Activated CD4-positive, alpha-beta memory T cell treated with anti-CD3 and anti-CD28 coated beads for 36 hours (primary cell): ENCODE measurements at places on chromosomes 1 and 21.

DNA sequence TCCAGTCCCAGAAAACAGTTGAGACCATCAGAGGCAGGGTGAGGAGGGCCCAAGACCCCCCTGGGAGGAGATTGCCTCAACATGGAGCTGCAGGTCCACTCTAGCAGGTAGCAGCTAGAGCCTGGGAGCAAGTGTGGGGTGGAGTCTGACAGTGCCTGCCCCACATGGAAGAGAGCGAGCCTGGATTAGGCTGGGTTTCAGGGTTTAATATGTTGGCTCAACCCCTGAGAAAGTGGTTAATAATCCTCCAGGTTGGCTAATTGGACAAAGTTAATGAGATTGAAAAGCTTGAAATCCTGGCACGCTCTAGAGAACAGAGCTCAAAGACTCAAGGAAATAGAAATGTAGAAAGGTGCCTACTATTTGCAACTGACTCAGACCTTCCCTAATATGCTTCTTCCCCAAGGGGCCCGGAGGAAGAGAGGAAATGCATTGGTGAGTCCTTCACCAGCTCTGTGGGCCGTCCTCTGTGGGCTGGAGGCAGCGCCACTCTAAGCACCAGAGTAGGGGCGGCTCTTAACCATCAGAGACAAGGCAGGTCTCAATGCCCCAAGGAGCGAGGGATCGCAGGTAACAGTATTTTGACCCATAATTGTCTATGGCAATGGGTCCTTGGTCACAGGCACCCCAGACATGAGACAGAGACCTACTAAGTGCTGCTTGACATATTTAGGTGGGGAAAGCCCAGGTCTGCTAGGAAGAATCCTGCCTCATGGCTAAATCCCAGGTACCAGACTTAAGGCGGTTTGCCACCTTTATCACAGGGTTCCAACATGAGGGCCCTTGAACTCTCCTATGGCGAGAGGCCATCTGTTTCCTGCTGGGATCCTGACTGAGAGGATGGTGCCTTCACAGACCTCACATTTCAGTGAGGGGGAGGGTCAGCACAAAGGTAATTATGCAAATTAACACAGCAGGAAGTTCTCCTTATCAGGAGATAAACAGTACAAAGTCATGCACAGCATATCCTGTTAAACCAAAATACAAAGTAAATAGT is 33.8 kb downstream of the RSPH1 start:
- peak; percentile 12 for DNase-seq
- H3K4me1 ChIP-seq = peaks cover 48% of the 10 kb centered on the region
- no peaks in the 10 kb centered on the region for H3K36me3 ChIP-seq
- H3K27ac ChIP-seq = no peak overlapping the region
- H3K27me3 ChIP-seq = no peaks in the 10 kb centered on the region

DNA sequence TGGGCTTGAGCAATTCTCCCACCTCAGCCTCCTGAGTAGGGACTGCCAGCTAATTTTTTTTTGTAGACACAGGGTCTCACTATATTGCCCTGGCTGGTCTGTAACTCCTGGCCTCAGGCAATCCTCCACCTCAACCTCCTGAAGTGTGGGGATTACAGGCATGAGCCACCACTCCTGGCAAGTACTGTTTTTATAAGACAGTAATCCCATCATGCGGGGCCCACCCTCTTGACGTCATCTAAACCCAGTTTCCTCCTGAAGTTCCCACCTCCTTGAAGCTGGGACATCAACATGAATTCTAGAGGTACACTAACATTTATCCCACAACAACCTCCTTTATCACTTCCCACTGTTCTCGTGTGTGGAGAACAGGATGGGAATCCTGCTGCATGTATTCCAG is 104.7 kb downstream of the SPATA46 start:
- no peak overlapping the region for H3K27ac ChIP-seq
- H3K27me3 ChIP-seq = peaks cover under 1% of the 10 kb centered on the region
- H3K4me1 ChIP-seq = no peaks in the 10 kb centered on the region
- no peaks in the 10 kb centered on the region for H3K36me3 ChIP-seq
- no peak overlapping the region for H3K4me3 ChIP-seq
- no peak for DNase-seq

DNA sequence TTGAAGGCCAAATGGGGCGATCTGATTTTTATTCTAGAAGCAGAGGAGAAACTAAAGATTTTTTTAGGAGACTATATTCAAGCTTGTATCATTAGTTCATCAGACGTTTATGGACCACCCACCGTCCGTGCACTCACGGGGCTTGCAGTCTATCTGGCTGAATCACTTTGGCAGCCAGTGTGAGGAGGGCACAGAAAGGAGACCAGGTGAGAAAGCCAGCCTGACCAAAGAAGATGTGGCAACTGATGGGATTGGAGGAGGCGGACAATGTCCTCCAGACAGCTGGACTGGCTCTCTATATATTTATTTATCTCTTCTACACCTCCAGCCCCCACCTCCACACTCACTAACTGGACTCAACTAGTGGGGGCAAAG is 822 bp upstream of the ELOVL1 start:
- H3K27me3 ChIP-seq = no peaks in the 10 kb centered on the region
- peak overlapping the region; percentile 91 for H3K4me3 ChIP-seq

DNA sequence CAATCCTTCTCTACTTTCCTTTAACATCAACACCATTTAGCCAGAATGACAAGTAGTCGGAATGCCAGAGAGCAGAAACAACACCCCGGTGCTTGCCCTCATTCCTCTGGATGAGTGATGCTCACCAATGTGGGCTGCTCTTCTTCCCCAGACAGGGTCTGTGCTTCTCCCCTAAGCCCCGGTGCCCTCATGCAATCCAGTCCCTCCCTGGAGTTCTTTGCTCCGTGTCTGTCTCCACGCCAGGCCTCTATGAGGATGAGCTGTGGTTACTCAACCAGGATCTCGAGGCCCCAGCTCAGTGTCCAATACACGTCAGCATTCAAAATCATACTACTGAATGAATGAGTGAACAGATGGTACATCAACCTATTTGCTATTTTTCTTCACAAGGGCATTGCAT is 29.7 kb upstream of the PDE9A start:
- no peak overlapping the region for H3K27ac ChIP-seq
- no peaks in the 10 kb centered on the region for H3K36me3 ChIP-seq
- H3K27me3 ChIP-seq = peaks cover 5% of the 10 kb centered on the region
- no peak overlapping the region for H3K4me3 ChIP-seq
- H3K4me1 ChIP-seq = no peaks in the 10 kb centered on the region

- H3K4me3 ChIP-seq = no peak overlapping the region
- DNase-seq = no peak
- H3K36me3 ChIP-seq = no peaks in the 10 kb centered on the region
- no peaks in the 10 kb centered on the region for H3K27me3 ChIP-seq
Measured at GRCh38 chr1:100343897-100344296, 8.4 kb upstream of the CDC14A start.

GRCh38 chr1:87968197-87968955 is 639.7 kb downstream of the LMO4 start:
- no peak overlapping the region for H3K27ac ChIP-seq
- no peak overlapping the region for H3K4me3 ChIP-seq
- peaks cover 1% of the 10 kb centered on the region for H3K27me3 ChIP-seq
- DNase-seq = no peak

- no peaks in the 10 kb centered on the region for H3K4me1 ChIP-seq
- DNase-seq = no peak
- no peak overlapping the region for H3K4me3 ChIP-seq
- peaks cover 25% of the 10 kb centered on the region for H3K27me3 ChIP-seq
Measured at GRCh38 chr1:6930732-6931300, 145.6 kb downstream of the CAMTA1 start.

DNA sequence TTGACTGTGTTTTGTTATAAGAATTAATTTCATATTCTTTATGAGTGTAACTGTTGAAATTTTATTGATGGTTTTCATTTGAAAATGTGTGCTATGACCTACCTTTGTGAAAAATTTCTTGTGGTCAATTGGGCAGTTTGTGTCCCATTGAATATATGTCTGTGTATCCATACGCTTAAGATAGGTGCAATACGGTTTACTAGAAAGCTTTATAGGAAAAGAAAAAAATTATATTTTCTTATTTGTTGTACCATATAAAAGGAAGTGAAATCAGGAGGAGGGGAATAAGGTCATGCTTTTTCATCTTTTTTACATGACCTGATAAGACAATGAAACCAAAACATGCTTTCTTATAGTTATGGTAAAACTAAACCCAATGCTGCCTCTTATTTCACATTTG is 807.7 kb downstream of the USP25 start:
- no peaks in the 10 kb centered on the region for H3K27me3 ChIP-seq
- H3K4me1 ChIP-seq = no peaks in the 10 kb centered on the region
- DNase-seq = no peak
- no peak overlapping the region for H3K27ac ChIP-seq
- no peak overlapping the region for H3K4me3 ChIP-seq

GRCh38 chr1:151981178-151981525 is 12.5 kb downstream of the S100A10 start:
- DNase-seq = no peak
- H3K27me3 ChIP-seq = no peaks in the 10 kb centered on the region
- H3K4me1 ChIP-seq = peaks cover 46% of the 10 kb centered on the region
- no peak overlapping the region for H3K27ac ChIP-seq
- peaks cover 40% of the 10 kb centered on the region for H3K36me3 ChIP-seq

DNA sequence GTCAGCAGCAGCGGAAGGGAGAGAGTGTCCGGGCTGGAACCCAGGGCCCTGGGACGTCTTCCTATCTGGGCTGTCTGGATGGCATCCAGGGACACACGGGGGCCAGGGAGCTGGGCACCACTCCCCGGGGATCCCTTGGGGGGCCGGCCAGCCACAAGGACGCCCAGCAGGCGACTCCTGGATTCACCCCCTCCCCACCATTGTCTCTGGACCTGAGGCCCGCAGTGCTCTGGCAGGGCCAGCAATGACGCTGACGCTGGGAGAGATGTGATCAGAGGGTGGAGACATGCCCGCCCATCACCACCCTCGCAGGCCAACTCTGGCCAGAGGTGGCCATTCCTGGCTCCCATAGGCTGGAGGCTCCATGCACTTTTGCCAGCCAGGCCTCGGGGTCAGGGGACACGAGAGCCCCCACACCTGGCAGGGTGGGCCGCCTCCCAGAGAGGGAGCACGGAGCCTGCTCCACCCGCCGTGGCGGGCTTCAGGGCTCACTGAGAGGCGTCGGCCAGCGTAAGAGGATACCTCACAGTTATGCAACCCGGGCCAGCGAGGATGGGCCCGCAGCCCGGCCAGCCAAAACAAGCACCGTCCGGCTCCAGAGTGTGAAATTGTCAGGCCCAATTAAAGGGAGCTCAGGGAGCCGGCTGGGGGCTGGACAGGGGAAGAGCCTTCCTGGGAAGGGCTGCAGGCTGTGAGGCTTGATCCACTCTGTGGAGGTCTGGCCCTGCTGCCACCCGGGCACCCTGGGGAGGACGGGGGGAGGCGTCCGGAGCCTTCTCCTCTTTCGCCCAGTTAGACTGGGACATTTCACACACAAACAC is 10.3 kb downstream of the ACTRT2 start:
- H3K27me3 ChIP-seq = no peaks in the 10 kb centered on the region
- no peak overlapping the region for H3K4me3 ChIP-seq
- H3K27ac ChIP-seq = no peak overlapping the region
- H3K36me3 ChIP-seq = no peaks in the 10 kb centered on the region

- H3K27me3 ChIP-seq = no peaks in the 10 kb centered on the region
- peaks cover 93% of the 10 kb centered on the region for H3K4me1 ChIP-seq
- peak; percentile 36 for DNase-seq
Measured at GRCh38 chr21:42232176-42232825, 13.4 kb downstream of the ABCG1 start.

- no peak overlapping the region for H3K4me3 ChIP-seq
- no peaks in the 10 kb centered on the region for H3K27me3 ChIP-seq
- no peak for DNase-seq
- no peaks in the 10 kb centered on the region for H3K36me3 ChIP-seq
- H3K4me1 ChIP-seq = peaks cover 13% of the 10 kb centered on the region
- H3K27ac ChIP-seq = no peak overlapping the region
Measured at GRCh38 chr1:67700220-67700619, 15.2 kb downstream of the GADD45A start.

DNA sequence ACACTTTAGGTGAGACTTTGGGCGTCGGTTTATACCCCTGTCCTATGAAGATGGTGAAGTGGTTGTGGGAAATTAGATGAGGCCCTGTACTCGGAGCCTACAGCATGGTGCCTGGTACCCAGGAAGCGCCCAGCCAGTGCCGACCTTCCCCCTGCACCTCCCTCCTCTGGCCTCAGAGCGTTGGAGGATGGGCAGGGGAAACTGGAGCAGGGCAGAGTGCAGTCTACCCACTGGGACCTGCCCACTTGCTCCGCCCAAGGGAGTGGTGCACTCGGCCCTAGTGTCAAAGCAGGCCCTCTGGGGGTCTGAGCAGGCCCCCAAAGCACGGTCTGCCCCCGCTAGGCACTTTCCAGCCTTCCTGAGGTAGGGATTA is 13.0 kb upstream of the TTC22 start:
- H3K27ac ChIP-seq = no peak overlapping the region
- H3K27me3 ChIP-seq = peaks cover 2% of the 10 kb centered on the region
- no peak for DNase-seq
- H3K36me3 ChIP-seq = no peaks in the 10 kb centered on the region
- H3K4me3 ChIP-seq = no peak overlapping the region

- H3K27me3 ChIP-seq = peaks cover 4% of the 10 kb centered on the region
- no peaks in the 10 kb centered on the region for H3K36me3 ChIP-seq
- no peak overlapping the region for H3K4me3 ChIP-seq
- H3K27ac ChIP-seq = no peak overlapping the region
- H3K4me1 ChIP-seq = no peaks in the 10 kb centered on the region
Measured at GRCh38 chr1:74522148-74522547, 9.7 kb upstream of the LRRC53 start.

DNA sequence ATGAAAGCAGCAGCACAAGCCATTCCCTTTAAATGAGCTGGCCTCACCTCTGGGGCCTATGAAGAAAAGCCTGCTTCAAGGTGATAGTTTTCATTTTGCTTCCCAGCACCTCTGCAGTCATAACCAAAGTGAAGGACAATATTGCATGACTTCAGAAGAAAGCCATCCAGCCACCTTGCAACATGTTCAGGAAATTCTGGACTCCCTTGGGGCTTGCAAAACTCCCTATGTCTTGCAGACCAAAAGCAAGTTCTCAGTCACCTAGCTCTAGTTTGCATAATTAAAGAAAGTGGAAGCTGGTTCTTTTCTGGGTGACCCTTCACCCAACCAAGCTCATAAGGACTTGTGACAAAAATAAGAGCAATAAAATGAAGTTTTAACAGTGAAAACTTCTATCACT is 87.6 kb downstream of the GFI1 start:
- H3K27ac ChIP-seq = no peak overlapping the region
- H3K4me1 ChIP-seq = no peaks in the 10 kb centered on the region

- no peak overlapping the region for H3K4me3 ChIP-seq
- H3K27me3 ChIP-seq = peaks cover 28% of the 10 kb centered on the region
- H3K36me3 ChIP-seq = no peaks in the 10 kb centered on the region
- no peak for DNase-seq
Measured at GRCh38 chr1:199945591-199945990, 81.9 kb upstream of the NR5A2 start.
